ENCODE measurements at places on chromosomes 5 and 9.

GRCh38 chr9:37433867-37434371 lies 11.4 kb downstream of the GRHPR start:
- peak; percentile 58 for DNase-seq

DNA sequence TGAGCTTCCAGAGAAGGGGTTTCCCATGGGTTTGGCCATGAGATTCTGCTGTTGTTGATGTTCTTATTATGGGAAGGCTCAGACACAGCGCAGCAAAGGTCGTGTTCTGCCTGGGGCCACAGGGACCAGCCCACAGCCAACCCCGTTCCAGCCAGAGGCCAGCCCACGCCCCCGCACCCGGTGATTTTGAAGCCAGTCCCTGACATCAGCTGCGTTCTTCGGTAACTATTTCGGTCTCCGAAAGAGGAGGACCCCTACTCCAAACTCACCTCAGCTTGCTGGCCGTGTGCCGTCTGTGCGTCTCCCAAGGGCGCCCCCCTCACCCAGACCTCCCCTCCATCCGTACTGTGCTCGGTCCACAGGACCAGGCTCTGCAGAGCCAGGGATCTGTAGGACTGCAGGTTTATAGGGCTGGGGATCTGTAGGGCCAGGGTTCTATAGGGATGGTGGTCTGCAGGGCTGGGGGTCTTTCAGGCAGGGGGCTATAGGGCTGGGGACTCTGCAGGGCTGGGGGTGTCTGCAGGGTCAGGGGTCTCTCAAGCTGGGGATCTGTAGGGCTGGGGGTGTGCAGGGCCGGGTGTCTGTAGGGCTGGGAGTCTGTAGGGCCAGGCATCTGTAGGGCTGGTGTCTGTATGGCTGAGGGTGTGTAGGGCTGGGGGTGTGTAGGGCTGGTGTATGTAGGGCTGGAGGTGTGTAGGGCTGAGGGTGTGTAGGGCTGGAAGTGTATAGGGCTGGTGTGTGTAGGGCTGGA lies 11.8 kb downstream of the COL5A1 start:
- no peak for DNase-seq

DNA sequence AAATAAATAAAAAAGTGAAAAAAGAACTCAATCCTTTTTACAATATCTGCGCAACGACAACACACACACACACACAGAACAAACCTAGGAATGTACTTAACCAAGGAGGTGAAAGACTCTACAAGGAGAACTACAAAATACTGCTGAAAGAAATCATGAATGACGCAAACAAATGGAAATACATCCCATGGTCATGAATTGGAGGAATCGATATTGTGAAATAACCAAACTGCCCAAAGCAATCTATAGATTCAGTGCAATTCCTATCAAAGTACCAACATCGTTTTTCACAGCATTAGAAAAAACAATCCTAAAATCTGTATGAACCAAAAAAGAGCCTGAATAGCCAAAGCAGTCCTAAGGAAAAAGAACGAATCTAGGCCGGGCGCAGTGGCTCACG lies 29.9 kb upstream of the NRARP start:
- DNase-seq, result no peak

- DNase-seq, result no peak
These were observed 47.4 kb downstream of the UBAP2 start for GRCh38 chr9:34001298-34001697.

DNA sequence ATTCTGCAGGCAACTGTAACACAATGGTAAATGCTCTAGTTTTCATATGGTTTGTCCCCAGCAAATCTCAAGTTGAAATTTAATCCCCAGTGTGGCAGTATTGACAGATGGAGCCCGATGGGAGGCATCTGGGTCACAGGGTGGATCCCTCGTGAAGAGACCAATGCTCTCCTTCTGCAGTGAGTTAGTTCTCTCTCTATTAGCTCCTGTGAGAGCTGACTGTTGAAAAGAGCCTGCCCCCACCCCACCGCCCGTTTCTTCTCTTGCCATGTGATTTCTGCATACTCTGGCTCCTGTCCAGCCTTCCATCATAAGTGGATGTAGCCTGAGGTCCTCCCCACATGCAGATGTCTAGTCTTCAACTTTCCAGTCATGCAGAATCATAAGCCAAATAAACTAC lies 27.0 kb downstream of the IARS1 start:
- DNase-seq, result no peak

GRCh38 chr5:154542581-154542980 lies 64.6 kb upstream of the HAND1 start:
- DNase-seq, result no peak

DNA sequence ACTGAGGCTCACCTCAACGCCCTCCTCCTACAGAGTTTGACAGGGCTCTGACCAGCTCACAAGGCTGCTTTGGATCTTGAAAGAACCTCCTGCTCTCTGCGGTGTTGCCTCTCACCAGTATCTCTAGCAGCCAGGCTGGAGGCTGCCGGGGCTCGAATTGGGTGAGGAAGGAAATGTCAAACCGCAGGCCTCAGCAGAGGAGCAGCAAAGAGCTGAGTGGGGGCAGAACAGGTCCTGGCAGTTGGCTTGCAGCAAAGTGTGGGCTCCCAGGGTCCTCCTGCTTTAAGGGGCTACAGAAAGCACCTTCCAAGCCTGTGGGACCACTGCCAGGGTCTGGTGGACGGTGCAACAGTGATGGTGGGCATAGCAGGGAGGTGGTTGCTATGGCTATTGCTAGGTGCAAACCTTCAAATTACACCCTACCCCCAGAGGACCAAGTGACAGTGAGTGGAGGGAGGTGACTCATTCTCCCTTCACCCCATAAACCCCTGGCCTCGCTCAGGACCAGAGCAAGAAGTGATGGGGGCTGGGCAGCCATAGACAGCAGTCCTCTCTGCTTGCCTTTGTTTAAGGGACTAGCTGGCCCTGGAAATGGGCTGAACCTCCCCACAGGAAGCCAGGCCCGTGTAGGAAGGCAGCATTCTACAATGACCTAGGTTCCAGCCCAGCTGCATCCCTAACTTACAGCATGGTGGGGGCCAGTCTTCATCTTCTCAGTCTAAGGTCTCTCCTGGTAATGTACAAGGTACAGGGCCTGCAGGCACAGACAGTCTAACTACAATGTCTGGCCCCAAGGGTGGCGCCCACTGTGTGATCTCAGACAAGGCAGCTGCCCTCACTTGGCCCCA lies 18.7 kb downstream of the LCP2 start:
- no peak for DNase-seq

GRCh38 chr5:67338421-67338820 lies 141.8 kb upstream of the CD180 start:
- DNase-seq, result no peak

GRCh38 chr5:108104448-108104847 lies 277.4 kb downstream of the FBXL17 start:
- no peak for DNase-seq

GRCh38 chr9:114549697-114550330 lies 37.8 kb upstream of the ATP6V1G1 start:
- no peak for DNase-seq

GRCh38 chr9:71213633-71214032 lies 92.2 kb upstream of the TRPM3 start:
- DNase-seq, result no peak

- no peak for DNase-seq
These were observed 93.2 kb upstream of the OSMR start for GRCh38 chr5:38752622-38753021.

- DNase-seq, result no peak
These were observed 46.7 kb upstream of the SPATA31C2 start for GRCh38 chr9:88184976-88185375.

GRCh38 chr5:73827106-73827450 lies 201.1 kb downstream of the ARHGEF28 start:
- DNase-seq, result no peak

DNA sequence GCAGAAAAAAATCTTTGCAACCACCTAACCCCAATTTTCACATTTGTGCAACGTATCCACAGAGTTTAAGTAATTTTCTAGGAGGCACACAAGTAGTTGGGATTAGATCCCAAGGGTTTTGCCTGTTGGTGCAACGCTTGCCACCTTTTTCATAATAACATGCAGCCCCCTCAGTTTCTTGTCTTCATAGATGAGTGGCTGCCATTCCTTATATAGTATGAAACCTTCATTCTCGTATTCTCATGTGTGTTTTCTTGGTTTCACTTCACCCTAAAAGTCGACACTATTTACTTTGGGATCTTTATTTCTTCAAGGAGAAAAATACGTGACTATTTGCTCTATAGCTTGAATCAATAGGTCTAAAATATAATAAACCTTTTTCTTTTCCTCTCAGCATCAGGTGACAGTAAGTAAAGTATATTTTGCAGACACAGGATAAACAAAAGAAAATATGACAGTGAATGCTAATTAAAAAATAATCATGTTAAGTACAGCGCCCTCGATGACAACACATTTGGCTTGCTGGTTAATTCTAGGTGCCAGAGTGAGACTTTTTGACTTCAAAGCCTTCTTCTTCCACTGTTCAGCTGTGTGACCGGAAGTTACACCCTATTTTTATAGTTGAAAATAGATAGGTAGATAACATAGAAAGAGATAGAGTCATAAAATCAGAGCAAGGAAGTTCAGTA lies 342.8 kb upstream of the CCNG1 start:
- no peak for DNase-seq

DNA sequence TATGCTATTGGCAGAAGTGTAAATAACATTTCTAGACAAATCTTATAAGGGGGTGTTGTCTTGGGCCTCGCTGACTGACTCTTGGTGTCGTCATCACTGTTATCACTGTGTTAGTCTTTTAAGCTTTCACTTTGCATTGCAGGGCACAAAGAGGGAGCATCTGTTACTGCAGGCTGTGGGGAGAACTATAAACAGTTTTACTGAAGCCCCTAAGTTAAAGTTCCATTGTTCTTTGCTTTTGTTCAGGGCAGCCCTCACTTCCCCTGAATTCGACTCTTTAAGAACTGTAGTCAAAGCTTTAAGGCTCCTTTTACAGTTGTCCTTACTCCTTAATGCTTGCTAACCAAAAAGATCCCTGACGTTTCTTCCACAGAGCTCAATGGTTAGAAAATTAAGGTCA lies 605.0 kb downstream of the RAB3C start:
- no peak for DNase-seq

DNA sequence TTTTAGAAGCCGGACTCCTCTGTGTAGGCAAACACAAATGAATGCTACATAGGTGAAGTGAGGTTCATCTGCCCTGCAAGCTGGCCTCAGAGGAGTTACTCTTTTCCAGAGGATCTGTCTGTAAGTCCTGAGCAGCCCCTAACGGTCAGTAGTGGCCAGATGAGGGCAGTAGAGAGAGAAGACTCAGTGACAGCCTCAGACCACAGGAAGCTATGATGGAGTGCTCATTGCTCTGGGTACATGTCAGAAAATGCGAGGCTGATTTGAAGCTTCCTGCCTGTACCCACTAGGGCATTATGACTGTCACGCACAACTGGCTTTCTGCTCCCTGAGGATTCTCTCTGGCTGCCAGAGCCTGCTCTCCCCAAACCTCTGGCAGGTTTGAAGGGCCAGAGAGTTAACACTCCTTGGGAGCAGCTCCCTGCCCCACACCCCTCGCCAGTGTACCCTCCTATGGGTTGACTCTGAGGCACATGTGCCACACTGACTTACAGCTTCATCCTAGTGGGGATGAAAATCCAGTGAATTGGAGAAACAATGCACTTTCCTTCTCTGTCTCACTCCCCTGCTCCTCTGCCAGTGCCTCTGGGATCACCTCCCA lies 141.5 kb downstream of the GABRG2 start:
- peak; percentile 12 for DNase-seq

DNA sequence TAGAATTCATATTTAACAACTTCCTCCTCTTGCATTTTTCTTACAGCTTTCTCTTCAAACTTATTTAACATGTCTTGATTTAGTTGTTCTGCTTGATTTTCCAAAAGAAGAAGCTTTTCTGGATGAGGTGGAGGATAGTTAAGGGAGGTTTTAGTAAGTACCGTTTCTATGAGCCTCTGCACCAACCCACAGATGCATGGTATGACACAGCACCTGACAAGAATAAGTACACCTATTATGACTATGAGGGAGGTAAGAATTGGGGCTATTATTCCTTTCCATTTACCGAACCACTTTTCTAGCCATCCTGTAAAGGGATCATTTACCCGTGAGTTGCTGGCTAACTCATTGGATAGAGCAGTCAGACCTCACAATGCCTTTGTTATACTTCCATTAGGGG lies 2.5 kb upstream of the HMGCS1 start:
- no peak for DNase-seq

DNA sequence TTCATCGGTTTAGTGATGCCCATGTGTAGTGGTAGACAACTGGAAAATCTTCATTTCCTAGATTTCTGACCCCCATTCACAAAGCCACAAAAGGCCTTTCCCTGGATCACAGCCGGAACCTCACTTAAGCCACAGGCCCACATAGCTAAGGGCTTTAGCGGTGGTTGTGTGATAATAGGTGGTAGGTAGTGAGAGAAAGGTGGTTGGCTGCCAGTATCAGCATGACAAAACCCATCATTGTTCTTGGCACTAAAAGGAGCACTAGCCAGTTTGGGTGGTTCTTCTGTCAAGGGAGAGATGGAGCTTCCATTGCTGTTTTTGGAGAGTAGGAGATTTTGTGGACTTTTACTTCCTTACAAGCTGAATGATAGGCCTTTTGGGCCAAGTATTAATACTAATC lies 9.7 kb upstream of the SLC36A2 start:
- DNase-seq, result no peak

DNA sequence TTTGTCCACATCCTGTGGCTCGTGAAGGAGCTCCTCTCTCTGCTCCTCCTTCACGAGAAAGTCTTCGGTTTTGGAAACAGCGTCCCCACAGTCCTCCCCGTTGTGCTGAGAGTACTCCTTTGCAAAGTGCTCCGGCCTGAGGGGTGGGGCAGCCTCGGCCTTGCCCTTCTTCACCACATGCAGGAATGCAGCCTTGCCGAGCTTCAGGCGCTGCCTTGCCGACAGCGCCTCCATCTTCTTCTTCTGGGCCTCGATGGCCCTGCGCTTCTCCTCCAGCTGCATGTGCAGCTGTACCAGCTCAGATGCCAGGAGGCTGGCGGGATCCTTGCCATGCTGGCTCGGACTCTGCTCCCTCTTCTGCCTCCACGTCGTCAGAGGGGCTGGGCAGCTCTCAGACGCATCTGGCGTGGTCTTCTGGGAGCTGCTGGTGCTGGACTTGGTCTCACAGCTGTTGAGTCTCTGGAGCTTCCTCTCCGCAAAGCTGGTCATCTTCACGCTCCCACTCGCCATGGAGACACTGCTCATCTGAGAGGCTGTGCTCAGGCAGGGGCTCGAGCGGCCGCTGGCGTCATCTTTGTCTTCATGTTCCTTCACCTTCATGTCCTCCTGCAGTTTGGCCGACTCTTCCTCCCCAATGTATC lies 85.5 kb downstream of the CAMSAP1 start:
- no peak for DNase-seq

- DNase-seq, result no peak
These were observed 150.9 kb upstream of the LHFPL2 start for GRCh38 chr5:78799266-78800017.

GRCh38 chr9:10204276-10204675 lies 408.5 kb downstream of the PTPRD start:
- DNase-seq, result no peak

GRCh38 chr5:78252715-78253114 lies 41.8 kb downstream of the AP3B1 start:
- no peak for DNase-seq

DNA sequence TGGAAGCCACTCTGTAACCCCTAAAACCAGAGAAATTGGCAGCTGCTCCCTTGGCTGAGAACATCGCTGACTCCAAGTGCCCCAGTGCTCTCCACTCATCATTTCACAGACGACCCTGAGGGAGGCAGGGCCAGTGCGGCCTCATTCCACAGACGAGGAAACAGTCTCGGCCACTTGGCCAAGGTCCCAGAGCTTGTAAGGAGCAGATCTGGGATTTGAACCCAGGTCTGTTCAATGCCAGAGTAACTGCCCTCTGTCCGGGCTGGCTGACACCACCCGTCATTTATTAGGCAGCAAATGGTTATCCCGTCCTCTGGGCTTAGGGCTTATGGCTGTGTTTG lies 19.9 kb upstream of the IER5L start:
- DNase-seq, result no peak

GRCh38 chr9:75937521-75938258 lies 47.2 kb downstream of the PCSK5 start:
- DNase-seq, result no peak

Measured in frontal cortex (tissue), 4 donors.